ENCODE measurements at places on chromosomes 16 and 17.

GRCh38 chr17:28842282-28843012 is at the start of gene FAM222B:
Gene FAM222B, minus strand, starts transcription at chr17:28842790. Its CDS starts 76,123 bp downstream, at chr17:28766667.
- peak; percentile 66 for DNase-seq

DNA sequence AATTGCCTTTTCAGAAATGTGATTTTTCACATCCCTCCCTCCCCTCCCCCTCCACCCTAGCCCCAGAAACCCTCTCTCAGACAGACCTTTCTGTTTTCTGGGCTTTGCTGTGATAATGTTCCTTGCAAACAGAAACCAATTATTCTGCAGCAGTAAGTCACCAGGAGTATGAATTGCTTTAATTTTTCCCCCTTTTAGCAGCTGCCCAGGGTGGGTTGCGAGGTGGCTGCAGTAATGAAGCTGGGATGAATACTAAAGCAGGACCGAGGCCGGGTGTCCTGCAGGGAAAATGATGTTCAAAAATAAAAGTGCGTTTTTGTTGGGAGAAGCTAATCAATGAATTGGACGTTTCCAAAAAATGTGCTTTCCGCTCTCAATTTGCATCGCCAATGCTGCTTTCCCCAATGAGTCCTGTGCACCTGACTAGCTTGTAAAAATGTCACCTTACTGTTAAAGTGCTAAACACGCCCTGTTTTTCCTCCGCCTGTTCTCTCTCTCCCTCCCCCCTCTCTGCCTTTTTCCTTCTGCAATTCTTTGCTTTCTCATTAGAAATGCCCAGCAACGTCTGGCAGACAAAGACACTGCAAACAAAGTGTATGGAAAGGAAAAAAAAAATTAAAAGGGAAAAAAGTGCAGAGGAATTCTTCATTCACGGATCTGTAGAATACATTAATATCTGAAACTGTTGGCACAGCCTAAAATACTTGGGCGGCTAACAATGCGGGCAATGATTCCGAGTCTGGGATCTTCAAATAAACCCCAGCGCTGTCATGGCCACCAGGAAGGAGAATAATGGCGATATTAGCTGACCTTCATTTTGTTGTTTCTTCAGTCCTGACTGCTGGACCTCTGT is 244.1 kb downstream of the STX8 start:
- DNase-seq, result no peak

DNA sequence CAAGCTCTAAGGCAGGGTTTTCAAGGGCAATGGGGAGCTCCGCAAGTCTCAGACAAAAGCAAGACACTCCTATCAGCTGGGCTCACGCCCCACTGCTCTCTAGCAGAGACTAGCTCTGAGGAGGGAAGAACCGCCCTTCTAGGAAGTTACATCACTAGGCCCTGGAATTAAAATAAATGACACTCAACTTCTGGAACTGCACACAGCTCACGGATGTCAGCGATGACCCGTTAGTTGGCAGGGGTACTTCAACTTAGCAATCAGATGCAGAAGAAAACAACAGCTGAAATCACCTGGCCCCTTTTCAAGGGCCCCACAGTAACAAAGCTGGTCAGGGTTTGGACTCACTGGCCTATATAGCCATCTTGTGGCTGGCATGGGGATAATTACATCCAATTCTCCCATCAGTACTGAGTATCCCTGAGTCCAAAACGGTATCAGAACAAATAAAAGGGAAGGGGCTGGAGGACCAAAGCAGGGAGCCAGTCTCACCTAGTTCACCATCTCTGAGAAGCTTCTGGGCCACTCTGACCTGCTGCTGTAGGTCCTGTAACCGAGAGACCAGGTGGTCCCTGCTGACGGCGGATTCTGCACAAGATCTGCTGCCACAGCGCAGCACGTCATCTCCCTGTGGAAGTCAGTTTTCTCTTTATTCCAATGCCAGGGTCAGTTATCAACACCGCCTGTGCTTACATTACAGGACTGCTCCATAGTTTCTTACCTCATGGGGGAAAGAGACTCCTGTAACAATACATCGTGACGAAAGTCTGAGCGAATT is 22.2 kb downstream of the SERPINF1 start:
- no peak for DNase-seq

GRCh38 chr16:80899809-80900592 is 95.6 kb upstream of the CDYL2 start:
- DNase-seq, result peak; percentile 68

DNA sequence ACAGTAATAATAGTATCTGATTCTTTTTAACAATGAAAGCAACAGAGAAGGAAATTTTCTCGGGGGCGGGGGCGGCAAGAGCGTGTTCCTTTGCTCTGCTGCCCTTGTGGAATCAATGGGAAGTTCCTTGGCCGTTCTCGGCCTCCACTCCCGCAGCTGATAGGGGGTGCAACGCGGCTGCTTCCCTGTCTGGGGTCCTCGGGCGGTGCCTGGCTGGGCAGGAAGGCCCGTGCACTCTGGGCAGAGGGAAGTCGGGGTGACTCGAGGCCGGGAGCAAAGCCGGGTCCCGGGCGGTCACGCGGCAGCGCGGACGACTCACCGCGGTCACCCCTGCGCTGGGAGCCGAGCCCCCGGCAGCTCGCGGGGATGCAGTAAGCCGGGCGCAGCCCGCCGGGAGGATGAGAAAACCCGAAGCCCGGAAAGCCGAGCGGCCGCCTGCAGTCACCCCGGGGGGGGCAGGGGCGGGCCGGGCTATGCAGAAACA is 2.5 kb downstream of the TUBB3 start:
- peak; percentile 62 for DNase-seq

- peak; percentile 77 for DNase-seq
These were observed 5.0 kb upstream of the ALDH3A1 start for GRCh38 chr17:19753051-19753509.

- DNase-seq, result no peak
These were observed 178.9 kb downstream of the C16orf95 start for GRCh38 chr16:87138316-87138715.

GRCh38 chr17:80631142-80632045 is 86.8 kb downstream of the RPTOR start:
- DNase-seq, result no peak

DNA sequence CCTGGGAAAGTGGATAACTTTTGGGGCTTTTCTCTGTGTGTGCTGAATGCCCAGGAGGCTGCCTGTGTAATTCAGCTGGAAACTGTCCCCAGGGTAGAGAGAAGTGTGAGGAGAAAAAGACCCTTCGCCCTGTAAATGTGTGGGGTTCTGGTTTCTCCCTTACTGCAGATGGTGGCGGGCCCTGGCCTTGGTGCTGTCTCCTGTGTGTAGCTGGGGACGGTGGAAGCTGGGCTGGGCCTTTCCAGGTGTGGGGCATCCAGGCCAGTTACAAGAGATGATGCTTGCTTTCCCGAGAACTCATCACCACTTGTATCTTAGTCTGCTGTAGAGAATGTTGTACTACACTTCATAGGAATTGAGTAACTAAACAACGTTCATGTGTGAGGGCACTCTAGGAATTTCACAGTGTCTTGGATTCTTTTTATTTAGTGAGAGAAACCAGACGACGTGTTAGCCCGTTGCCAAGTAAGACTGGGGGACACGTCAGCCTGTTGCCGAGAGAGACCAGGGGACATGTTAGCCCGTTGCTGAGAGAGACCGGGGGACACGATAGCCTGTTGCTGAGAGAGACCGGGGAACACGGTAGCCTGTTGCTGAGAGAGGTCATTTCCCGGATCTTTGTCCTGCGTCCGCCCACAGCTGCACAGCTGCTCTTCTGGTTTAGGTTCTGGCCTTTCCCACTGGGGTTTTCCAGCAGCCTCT is 43.1 kb downstream of the TBCD start:
- DNase-seq, result no peak

DNA sequence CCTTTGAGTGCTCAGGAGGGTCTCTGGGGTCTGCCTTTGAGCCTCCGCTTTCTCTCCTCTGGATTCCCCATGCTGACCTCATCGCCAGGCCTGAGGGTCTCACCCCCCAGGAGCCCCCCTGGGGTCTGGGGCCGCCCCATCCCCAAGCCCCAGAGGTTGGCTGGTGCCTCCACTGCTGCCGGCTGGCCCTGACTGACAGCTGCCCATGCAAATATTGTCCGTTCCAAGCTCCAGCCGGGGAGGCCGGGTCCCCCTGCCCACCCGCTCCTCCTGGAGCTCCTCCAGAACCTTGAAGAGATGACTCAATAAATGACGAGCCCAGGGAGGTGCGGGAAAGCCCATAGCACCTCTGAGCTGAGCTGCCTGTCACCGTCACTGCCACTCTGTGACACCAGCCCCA is 173.8 kb downstream of the RBFOX3 start:
- DNase-seq, result no peak

- no peak for DNase-seq
These were observed 93.5 kb downstream of the CACNG1 start for GRCh38 chr17:67137860-67138259.
